ENCODE measurements at places on chromosomes 11 and 22.

- no peak overlapping the region for H3K4me3 ChIP-seq
- H3K4me1 ChIP-seq: peaks cover 5% of the 10 kb centered on the region
- peaks cover 4% of the 10 kb centered on the region for H3K27me3 ChIP-seq
- DNase-seq: no peak
These were observed 101.2 kb upstream of the CTSC start for GRCh38 chr11:88438721-88439120.

GRCh38 chr11:85665733-85666132 lies 804 bp upstream of the CREBZF start:
- peaks cover 27% of the 10 kb centered on the region for H3K4me1 ChIP-seq
- H3K27me3 ChIP-seq: peaks cover 4% of the 10 kb centered on the region
- H3K36me3 ChIP-seq: peaks cover 28% of the 10 kb centered on the region
- H3K27ac ChIP-seq: peak overlapping the region; percentile 98

- H3K4me3 ChIP-seq: no peak overlapping the region
- H3K27ac ChIP-seq: no peak overlapping the region
- H3K27me3 ChIP-seq: no peaks in the 10 kb centered on the region
- no peaks in the 10 kb centered on the region for H3K4me1 ChIP-seq
- DNase-seq: no peak
These were observed 33.1 kb downstream of the MTMR3 start for GRCh38 chr22:29916007-29916544.

- H3K27me3 ChIP-seq: peaks cover 80% of the 10 kb centered on the region
- H3K36me3 ChIP-seq: no peaks in the 10 kb centered on the region
- no peak overlapping the region for H3K4me3 ChIP-seq
These were observed 153.1 kb downstream of the BRD1 start for GRCh38 chr22:49674479-49675050.

DNA sequence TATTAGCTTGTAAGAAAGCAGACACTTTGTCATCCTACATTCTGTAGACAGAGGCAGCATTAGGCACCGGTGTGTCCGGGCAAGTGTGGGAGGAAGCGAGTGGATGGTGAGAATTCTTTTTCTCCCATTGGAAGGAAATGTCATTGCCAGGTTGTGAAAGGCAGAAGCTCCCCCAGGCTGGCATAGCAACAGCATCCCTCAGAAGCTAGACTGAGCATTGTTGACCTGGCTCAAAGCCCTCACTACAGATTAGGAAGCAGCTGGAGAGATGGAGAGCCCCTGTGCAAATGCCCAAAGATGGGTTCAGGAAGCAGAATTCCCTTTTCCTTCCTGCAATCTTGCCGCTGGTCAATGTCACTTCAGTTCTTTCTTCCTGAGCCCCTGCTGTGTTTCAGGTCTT lies 1299.3 kb downstream of the TBC1D22A start:
- no peaks in the 10 kb centered on the region for H3K36me3 ChIP-seq
- H3K27me3 ChIP-seq: peaks cover 21% of the 10 kb centered on the region
- no peak overlapping the region for H3K27ac ChIP-seq
- no peak overlapping the region for H3K4me3 ChIP-seq
- DNase-seq: no peak

DNA sequence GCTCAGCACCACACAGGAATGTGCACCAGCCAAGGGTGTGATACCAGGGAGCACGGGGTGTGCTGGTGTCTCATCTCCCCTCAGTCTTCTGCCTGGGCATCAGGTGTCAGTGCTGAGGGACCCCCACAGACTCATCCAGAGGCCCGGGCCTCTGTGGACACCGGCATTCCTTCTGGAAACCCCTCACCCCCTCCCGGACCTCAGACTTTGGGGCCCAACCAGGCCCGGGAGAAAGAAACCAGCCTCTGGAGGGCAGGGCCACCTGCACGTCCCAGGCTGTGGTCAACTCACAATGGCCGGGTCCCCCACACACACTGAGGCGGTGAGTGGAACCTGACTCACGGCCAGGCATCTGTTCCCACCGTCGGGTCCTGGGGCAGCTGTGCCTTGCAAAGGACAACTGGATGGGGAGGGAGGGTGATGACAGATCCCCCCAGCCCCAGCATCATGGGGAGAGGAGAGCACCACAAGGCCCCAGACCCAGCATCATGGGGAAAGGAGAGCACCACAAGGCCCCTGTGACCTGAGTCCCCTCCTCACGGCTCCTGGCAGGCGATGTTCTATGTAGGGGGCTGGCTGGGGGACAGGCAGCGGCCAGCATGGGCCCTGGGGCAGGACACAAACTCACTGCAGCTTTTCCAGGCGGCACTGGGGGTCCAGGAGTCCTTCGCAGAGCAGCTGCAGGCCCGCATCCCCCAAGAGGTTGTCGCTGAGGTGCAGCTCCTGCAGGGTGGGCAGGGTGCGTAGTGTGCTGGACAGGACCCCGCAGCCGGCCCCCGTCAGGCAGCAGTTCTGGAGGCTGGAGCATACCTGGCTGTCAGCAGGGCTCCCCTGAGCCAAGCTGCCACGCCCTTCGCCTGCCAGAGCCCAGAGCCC lies 7.6 kb downstream of the RNH1 start:
- H3K27ac ChIP-seq: no peak overlapping the region
- peaks cover 14% of the 10 kb centered on the region for H3K4me1 ChIP-seq
- no peak overlapping the region for H3K4me3 ChIP-seq

GRCh38 chr11:99739464-99740089 lies 718.8 kb downstream of the CNTN5 start:
- no peak overlapping the region for H3K27ac ChIP-seq
- DNase-seq: no peak
- H3K4me1 ChIP-seq: no peaks in the 10 kb centered on the region
- H3K27me3 ChIP-seq: no peaks in the 10 kb centered on the region

DNA sequence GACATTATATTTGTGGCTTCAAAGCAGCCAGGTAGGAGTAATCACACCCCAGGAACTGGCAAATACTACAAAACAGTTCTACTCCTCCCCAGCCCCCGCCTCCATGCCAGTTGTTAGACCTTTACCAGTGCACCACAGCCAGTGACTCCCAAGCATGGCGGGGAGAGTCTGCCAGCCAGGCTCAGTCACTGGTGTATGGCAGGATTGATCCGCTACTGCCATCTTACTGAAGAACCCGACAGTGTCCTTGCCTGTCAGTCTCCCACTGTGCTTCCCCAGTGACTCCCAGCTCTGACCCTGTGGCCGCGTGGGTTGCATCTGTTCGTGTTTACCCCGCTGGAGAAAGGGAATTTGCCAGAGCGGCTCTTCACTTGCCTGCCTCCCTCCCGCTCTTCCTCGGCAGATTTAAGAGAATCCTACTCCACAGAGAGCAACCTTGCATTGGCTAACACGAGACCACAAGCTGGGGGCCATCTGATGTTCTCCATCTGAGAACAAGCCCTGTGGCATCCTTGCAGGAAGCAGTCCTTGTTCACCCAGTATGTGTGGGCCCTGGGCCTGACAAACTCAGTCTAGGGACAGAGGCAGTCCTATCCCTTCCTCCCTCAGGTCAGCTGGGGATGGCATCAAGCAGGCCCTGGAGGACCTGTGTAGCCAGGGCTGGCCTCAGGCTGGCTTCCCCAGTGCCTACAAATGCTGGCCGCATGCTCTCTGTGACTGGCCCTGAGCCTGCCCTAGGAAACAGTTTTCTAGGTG lies 33.1 kb downstream of the GNAZ start:
- no peaks in the 10 kb centered on the region for H3K36me3 ChIP-seq
- H3K4me3 ChIP-seq: no peak overlapping the region
- no peak for DNase-seq
- no peak overlapping the region for H3K27ac ChIP-seq
- H3K4me1 ChIP-seq: no peaks in the 10 kb centered on the region

Data from activated naive CD4-positive, alpha-beta T cell treated with anti-CD3 and anti-CD28 coated beads, Interleukin-2, amount 10 ng/mL, durations not matched to agents 7 days and 5 days (primary cell).